ENCODE measurements at places on chromosomes 7 and 10.

DNA sequence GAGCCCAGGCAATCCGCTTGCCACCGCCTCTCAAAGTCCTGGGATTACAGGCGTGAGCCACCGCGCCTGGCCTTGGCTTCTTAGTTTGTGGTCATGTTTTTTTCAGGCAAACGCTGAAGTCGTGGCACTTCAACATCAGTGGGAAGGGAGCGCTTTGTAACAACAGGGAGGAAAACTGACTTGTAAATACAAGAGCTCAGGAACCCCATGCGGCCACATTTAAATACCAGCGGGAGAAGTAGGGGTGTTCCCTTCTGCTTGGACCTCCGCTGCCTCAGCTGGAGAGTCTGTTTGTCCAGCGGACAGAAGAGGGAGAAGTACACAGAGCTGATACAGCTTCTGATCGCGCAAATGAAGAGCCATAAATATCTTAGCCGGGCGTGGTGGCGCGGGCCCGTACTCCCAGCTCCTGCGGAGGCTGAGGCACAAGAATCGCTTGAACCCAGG, 108.7 kb upstream of the KMT2C start:
- no peak for DNase-seq

- no peak for DNase-seq
Observed at GRCh38 chr7:42207420-42207819, 29.6 kb downstream of the GLI3 start.

GRCh38 chr10:29980084-29980483, 79.3 kb downstream of the JCAD start:
- no peak for DNase-seq

GRCh38 chr10:119496273-119496672, 46.2 kb downstream of the RGS10 start:
- no peak for DNase-seq

DNA sequence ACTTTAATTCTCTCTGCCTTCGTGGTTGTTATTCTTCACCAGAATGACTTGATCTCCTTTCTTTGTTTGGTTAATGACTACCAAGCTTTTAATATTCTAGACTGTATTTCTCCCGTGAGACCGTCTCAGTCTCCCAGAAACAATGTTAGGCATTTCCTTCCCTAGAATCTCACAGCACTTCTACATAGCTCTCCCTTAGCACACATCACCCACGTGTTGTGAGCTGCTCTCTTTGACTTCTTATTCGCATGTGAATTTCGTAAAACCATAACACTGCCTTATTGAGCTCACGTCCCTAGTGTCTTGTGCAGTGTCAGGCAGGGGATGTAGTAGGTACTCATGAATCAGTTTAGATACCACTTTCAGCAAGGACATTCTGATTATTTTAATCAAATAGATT, 57.5 kb upstream of the MGAM2 start:
- no peak for DNase-seq
